PC-9 (cell line): ENCODE measurements at places on chromosomes 2 and 18. TPM values are rescaled to one million over a fixed set of nuclear protein-coding genes. Genes with fewer than 3 reads are reported as not detected.

SLC39A10 gene
- 27.7 and 43.7 TPM in 2 replicates for total RNA-seq

- H3K36me3 ChIP-seq: no peaks in the 10 kb centered on the region
- no peak overlapping the region for H3K27ac ChIP-seq
- no peak overlapping the region for H3K4me3 ChIP-seq
- H3K4me1 ChIP-seq: no peaks in the 10 kb centered on the region
- DNase-seq: no peak
These were observed 256.0 kb upstream of the HNMT start for GRCh38 chr2:137708311-137708710.

DNA sequence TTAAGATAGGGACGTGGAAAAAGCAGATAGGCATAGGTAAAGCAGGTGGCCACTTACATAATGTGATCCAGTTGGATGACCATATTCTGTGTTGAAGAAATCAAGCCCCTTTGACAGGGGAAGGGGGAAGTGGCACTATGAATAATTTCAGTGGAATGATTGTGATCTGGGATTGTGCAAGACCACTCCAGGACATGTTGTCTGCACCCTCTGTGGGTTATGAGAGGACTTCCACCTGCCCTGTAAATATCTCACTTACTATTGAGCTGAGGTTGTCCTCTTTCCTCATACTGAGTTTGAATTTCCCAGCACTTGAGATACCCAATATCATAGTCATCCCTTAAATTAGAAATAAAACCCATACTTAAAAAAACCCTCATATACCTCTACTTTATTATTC, 220.7 kb downstream of the IRS1 start:
- peaks cover 19% of the 10 kb centered on the region for H3K4me1 ChIP-seq
- peak overlapping the region; percentile 25; the same call in 1 of the 2 replicates for H3K27ac ChIP-seq
- no peaks in the 10 kb centered on the region for H3K27me3 ChIP-seq
- DNase-seq: peak; percentile 76
- no peak overlapping the region for H3K4me3 ChIP-seq

DNA sequence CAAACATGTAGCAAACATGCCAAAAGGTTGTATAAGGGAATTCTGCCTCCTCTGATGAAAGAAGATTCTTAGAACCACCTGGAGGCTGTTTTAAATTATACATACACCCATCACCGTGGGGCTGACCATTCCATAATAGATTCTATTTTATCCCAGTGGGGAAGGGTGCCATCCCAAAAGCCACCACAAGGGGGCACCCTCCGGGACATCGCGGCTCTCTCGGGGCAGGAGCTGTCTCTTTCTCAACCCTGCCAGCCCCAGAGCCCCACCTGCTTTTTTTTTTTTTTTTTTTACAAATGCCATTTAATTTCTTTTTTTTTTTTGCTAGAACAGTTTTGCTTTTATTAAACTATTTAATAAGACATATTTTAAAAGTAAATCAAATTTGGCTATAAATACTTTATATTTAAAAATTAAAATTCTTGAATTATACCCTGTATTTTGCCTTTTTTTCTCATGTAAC, 8.6 kb upstream of the MTCL1 start:
- H3K4me1 ChIP-seq: no peaks in the 10 kb centered on the region
- DNase-seq: peak; percentile 84
- H3K4me3 ChIP-seq: no peak overlapping the region
- H3K27ac ChIP-seq: no peak overlapping the region
- no peaks in the 10 kb centered on the region for H3K27me3 ChIP-seq

- no peaks in the 10 kb centered on the region for H3K36me3 ChIP-seq
- no peak for DNase-seq
- peaks cover 18% of the 10 kb centered on the region for H3K4me1 ChIP-seq
- no peak overlapping the region for H3K4me3 ChIP-seq
- 0 out of 2 replicates have a peak, but pooled peaks cover 13% of the 10 kb centered on the region for H3K27me3 ChIP-seq
These were observed 1.4 kb downstream of the LBH start for GRCh38 chr2:30232801-30233130.

SLC25A12 gene
- total RNA-seq: 25.9 and 28.8 TPM in 2 replicates
